ENCODE measurements at places on chromosomes 5 and 9.
A peak's percentile ranks its signal among the peaks of the same experiment; 100 is the strongest.

GRCh38 chr9:107363516-107364152 lies 80.6 kb downstream of the RAD23B start:
- DNase-seq = no peak

GRCh38 chr5:54281960-54282692 lies 28.2 kb downstream of the ARL15 start:
- no peak for DNase-seq

GRCh38 chr9:34446951-34447350 lies 11.4 kb downstream of the FAM219A start:
- no peak for DNase-seq

- no peak for DNase-seq
These were observed 195.5 kb upstream of the C9orf72 start for GRCh38 chr9:27768781-27769180.

DNA sequence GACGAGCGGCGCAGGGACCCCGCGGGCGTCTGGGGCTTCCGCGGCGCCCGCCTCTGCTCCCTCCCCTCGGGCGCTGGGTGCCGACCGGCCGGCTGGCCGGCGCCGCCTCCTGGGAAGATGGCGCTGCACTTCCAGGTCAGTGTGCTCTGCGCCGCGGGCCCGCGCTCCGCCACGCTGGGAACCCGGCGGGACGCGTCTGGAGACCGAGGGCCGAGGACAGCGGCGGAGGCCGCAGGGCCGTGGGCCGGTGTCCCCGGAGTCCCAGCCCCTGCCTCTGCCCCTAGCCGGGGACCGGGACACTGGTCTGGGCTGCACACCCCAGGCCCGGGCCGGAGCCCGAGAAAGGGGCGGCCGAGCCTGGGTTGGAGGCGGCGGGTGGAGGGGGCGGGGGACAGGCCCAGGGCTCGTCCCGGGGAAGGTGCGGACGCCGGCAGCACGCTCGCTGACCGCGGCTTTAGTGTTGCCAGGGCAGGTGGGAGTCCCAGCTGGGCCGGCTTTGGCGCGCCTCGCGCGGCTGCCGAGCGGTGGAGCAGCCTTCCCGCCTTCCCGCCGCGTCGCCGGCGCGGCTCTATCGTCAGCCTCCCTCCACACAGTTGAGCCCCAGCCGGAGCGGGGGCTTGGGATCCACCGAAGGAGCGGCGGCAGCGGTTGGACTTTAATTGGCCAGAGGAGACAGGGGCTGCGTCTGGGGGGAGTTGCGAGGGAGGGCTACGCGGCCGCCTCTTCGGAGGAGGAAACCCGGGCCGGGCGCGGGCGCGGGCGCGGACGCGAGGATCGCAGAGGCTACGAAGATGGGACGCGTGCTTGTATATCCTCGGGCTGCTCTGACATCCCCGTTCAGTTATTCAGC lies at the start of gene RANBP17:
Gene RANBP17, plus strand, starts transcription at position 102 of the 850 bp plus-strand sequence.
- DNase-seq = peak; percentile 16

GRCh38 chr5:93421468-93421867 lies 159.6 kb downstream of the NR2F1-AS1 start:
- DNase-seq = no peak

- no peak for DNase-seq
These were observed 460.0 kb downstream of the PSAT1 start for GRCh38 chr9:78756813-78757510.

GRCh38 chr9:97445119-97445701 lies 33.3 kb downstream of the TDRD7 start:
- DNase-seq = no peak

DNA sequence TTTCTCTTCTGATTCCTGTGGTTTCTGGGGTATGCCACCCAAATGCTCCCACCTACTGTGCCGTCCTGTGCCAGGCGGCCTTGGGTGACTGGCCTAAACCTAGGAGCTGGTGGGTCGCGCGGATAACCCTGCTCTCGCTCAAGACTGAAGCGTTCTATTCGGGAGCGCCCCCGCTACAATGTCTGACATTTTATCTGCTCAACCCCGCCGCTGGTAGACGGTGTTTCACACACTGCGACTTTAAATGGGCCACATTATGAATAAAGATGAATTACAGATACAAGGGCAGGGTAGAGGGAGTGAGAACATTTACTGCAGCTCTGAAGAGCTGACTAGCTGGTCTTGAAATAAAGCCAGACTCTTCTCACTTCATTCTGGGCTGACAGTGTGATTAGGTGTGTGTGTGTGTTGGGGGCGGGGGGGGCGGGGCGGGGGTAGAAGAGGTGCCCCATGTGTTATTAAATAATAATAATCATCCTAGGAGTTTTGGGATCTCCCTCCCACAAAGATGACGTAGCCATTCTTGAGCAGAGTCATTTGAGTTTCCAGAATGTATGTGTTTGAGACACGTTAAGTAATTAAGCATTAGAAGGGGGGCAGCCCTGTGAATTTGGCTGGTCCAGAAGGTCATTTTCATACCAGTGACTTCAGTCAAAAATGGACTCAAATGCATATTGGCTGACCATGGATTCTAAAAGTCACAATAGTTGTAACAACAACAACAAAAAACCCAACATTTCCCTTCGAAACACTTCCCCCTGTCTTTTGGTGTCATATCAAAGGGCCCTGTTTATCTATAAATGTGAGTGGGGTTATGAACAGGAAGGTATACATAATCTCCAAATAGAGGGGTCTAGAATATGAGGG lies 1.0 kb upstream of the PTCH1 start:
- DNase-seq = no peak

- no peak for DNase-seq
These were observed 64.3 kb downstream of the C9orf50 start for GRCh38 chr9:129556491-129557191.

DNA sequence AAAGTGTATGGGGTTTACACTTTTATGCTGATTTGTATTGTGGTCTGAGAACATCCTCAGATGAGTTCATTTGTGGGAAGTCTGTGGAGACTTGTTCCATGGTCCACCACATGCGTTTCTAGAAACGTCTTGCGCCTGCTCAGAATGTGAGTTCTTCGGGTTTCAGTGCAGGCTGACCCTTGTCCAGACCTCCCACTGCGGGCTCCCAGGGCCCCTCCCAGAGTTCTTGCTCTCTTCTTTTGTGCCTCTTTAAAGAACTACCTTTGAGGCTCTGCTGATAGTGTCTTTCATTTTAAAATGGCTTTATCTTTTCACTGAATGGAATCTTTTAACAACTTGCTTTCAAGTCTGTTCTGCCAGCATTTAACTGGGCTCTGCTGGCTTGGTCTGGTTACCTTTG lies 17.6 kb downstream of the NDUFS6 start:
- no peak for DNase-seq

GRCh38 chr5:124237206-124237695 lies 509.2 kb downstream of the ZNF608 start:
- no peak for DNase-seq

GRCh38 chr9:133184971-133185370 lies 21.3 kb upstream of the GBGT1 start:
- peak; percentile 60 for DNase-seq

DNA sequence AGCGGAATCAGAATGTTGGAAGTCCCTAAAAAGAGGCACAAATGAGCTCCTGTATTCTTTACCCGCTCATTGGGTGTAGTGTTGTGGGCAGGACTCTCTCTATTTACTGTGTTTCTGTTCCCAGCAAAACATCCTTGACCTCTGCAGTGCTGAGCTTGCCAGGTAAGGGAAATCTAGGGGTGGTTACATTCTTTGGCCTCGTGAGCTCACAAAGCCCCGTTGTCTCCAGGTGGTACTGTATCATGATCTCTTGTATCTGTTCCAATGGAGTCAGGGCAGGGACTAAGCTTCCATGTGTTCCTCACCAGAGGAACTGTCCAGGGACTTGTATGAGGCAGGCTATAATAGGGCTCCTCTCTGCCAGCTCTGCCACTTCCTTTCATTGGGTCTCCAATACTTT lies 11.8 kb upstream of the IFNA14 start:
- DNase-seq = no peak

DNA sequence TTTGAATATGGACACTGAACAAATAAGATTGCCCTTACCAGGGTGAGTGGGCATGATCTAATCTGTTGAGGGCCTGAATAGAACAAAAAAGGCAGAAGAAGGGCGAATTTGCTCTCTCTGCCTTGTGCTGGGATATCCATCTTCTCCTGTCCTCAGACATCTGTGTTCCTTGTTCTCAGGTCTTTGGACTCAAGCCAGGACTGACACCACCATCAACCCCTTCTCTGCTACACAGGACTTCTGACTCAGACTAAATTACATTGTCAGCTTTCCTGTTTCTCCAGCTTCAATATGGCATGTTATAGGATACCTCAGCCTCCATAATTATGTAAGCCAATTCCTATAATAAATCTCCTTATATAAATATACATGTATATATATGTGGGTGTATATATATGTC lies 40.8 kb upstream of the SLCO6A1 start:
- no peak for DNase-seq

DNA sequence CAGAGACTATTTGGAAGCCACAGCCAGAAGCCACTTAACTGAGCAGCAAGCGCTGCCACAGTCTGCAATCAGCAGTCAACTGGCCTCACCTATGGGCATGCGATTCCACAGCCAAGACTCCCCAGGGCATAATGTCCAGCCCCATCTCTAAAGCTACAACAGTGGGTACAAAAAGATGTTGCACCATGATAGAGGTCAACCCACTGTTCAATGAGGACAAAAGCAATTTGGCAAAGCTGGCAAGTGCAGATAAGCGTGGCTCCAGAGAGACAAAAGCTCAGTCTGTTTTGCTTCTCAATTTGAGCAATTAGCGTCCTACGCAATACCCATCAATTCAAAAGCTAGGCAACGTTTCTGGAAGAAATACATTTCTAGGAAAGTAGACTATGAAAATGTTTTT lies 3.2 kb downstream of the TAS2R1 start:
- DNase-seq = no peak

Data from forelimb muscle (tissue), 1 donor.